ENCODE measurements at places on chromosomes 16 and 17.

GRCh38 chr16:58433569-58433951 is 41.3 kb downstream of the GINS3 start:
- no peak for DNase-seq

- DNase-seq, result no peak
Observed at GRCh38 chr17:63929860-63930766, 2.0 kb downstream of the CD79B start.

GRCh38 chr16:65675161-65675560 is 553.3 kb upstream of the CDH11 start:
- no peak for DNase-seq

DNA sequence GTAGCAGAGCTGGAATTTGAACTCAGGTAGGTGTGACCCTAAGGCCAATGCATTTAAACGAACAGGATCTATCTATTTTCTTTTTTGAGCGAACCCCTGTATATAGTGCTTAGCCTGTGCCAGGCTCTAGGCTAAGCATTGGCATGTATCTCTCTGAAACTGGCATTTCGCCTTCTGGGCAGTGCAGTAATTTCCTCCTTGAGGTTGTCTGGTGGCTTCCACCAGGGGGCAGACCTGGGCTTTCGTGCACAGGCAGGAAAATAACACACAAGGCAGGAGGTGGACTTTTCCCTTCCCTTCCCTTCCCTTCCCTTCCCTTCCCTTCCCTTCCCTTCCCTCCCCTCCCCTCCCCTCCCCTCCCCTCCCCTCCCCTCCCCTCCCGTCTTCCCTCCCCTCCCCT is 34.4 kb upstream of the PRKCB start:
- DNase-seq, result peak; percentile 84

DNA sequence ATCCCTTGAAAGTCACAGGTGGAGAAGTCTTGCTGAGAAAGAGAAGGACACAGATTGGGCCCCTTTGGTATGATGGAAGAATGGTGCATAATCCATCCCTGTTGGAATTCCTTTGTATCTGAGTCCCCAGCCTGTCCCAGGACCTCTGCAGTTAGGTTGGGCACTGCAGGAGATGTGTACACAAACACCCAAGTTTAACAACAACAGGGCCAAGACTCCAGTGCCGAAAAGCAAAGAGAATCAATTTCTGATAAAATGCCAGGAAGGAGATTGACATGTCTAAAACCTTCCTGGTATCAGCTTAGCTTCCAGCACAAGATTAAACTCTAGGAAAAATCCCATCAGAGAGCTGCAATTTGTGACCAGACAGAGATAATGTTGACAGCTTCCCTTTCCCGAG is 32.9 kb downstream of the KATNIP start:
- no peak for DNase-seq

- DNase-seq, result no peak
Observed at GRCh38 chr16:35221482-35222185, 1762.2 kb downstream of the TP53TG3F start.

DNA sequence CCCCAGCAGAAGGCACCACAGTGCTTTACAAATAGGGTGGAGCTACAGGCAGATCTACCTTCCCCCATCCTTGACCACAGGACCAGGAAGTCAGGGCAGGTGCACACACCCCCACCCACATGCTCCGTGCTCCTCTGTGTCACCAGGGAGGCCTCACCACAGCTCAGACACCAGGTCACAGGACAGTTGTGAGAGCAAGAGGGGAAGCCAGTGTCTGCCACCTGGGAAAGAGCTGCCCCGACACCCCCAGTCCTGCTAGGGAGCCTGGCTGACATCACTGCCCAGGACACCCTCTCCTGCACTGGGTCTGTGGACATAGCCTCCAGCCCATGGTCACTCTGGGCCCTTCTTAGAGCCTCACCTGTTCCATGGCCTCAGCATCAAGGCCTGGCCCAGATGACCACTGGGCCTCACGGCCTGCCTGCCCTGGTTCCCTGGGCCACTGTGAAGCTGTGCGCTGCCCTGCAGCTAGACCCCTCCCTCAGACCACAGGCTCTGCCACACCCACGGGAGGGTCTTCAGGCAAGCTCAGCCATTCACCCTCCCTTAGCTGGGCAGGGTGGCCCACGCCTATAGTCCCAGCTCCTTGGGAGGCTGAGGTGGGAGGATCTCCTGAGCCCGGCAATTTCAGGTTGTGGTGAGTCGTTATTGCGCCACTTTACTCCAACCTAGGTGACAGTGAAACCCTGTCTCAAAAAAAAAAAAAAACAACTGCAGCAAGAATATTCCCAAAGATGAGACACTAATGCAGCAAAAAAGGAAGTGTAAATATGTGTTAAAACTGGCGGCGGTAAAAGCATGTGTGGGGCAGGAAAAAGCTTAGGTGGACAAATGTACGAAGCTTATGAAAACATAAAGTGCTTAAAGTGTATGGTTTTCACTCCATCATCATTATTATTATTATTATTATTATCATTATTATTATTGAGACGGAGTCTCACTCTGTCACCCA is 14.2 kb downstream of the POLR3K start:
- no peak for DNase-seq

DNA sequence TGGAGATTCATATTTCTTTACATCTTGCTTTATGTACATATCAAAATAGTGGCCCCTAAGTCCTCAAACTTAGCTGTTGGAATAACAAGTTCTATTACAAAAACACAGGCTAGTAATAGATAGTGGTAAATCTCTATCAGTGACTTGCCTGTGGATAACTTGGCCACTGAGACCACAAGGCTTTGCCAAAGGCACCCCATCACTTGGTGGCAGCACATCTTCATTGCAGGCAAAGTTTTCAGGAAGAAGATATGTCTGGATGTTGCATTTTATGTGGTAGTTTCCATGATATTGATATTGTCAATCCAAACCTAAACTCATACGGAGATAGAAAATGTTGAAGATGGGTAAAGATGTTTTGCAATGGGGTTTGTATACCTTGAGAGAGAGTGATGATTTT is 58.5 kb downstream of the KNOP1 start:
- DNase-seq, result peak; percentile 68

- DNase-seq, result peak; percentile 77
Observed at GRCh38 chr17:64133546-64134215, 3.7 kb upstream of the ERN1 start.

GRCh38 chr16:11689031-11689840 is 21.0 kb downstream of the SNN start:
- DNase-seq, result peak; percentile 61

DNA sequence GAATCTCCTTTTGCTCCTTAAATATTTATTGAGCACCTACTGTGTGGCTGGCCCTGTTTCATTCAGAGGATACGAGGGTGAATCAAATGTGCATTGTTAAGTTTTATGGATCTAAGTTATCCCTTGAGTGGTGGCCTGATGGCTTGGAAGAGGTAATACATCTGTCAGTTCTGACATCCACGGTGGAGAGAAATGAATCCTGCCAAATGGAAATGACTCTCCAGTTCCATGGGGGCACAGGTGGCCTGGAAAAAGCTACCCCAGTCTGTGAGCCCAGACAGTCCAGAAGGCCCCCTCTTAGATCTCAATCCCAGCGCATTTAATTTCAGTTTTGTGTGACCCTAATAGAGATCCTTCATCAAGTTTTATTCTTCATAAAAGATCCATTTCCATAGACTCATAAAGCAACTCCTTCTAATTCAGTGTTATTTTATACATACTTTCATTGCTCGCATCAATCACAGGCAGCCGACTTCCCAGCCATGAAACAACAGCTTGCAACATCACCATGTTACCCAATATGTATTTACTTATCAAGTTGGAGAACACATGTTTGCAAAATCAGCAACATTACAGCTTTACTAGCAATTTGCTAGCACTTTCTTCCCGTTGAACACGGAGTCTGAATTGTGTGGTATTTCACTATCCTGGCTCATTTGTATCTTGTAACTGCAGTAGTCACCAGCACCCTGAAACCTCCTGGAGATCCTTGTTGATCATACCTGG is 334.8 kb upstream of the HSBP1 start:
- no peak for DNase-seq

GRCh38 chr16:13130586-13130985 is 229.2 kb downstream of the SHISA9 start:
- DNase-seq, result no peak

Data from pons (tissue), 1 donor.